ENCODE measurements at places on chromosomes 12 and 14. TPM values are rescaled to one million over a fixed set of nuclear protein-coding genes. Genes with fewer than 3 reads are reported as not detected.

- H3K27me3 ChIP-seq, result no peaks in the 10 kb centered on the region
- no peak overlapping the region for H3K4me3 ChIP-seq
- peaks cover 58% of the 10 kb centered on the region for H3K36me3 ChIP-seq
- DNase-seq, result no peak
These were observed 24.2 kb downstream of the FLRT2 start for GRCh38 chr14:85554106-85554505.

GRCh38 chr14:103384450-103385151, 614 bp upstream of the MARK3 start:
- DNase-seq, result no peak
- H3K36me3 ChIP-seq, result no peaks in the 10 kb centered on the region
- H3K27ac ChIP-seq, result peak overlapping the region; percentile 89
- H3K27me3 ChIP-seq, result peaks cover 19% of the 10 kb centered on the region
- peaks cover 15% of the 10 kb centered on the region for H3K4me1 ChIP-seq

GRCh38 chr12:115097416-115097815, 413.4 kb upstream of the TBX3 start:
- peaks cover 17% of the 10 kb centered on the region for H3K4me1 ChIP-seq
- no peak overlapping the region for H3K27ac ChIP-seq

GRCh38 chr12:110116623-110117022, 7.5 kb upstream of the IFT81 start:
- H3K4me3 ChIP-seq, result no peak overlapping the region
- no peaks in the 10 kb centered on the region for H3K4me1 ChIP-seq
- no peaks in the 10 kb centered on the region for H3K27me3 ChIP-seq
- no peak for DNase-seq

DNA sequence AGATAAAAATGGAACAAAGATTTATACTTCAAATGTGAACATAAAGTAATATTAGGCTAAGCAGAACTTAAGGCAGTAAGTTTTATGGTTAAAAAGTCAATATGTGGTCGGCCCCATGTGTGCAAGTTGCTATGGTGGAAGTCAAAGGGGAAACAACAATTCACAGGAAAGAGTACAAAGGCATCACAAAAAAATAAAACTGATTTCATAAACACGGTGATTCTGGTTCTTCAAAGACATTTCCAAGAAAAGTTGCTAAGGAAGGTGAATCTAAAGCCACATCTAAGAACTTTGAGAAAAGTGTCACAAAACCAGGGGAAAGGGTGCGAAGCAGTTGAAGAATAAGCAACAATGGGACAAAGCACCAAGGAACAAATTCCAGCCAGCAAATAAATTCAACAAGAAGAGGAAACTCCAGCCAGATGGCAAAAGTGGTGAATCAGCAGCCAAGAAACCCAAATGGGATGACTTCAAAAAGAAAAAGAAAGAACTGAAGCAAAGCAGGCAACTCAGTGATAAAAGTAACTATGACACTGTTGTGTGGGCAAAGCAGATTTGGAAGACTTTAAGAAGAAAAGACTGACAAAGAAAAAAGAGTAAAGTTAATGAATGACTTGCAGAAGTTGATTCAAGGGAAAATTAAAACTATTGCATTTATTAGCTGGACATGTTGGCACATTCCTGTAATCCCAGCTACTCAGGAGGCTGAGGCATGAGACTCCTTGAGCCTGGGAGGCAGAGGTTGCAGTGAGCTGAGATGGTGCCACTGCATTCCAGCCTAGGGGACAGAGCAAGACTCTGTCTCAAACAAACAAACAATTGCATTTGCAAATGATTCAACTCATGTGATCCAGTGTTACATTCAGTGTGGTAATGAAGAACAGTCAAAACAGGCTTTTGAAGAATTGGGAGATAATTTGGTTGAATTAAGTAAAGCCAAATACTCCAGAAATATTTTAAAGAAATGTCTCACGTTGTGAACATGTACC, 19.5 kb downstream of the PTGDR start:
- H3K27me3 ChIP-seq, result no peaks in the 10 kb centered on the region
- H3K27ac ChIP-seq, result no peak overlapping the region
- no peak overlapping the region for H3K4me3 ChIP-seq
- H3K4me1 ChIP-seq, result no peaks in the 10 kb centered on the region

- no peaks in the 10 kb centered on the region for H3K36me3 ChIP-seq
- DNase-seq, result no peak
- H3K4me1 ChIP-seq, result peaks cover 7% of the 10 kb centered on the region
These were observed 12.3 kb downstream of the EMP1 start for GRCh38 chr12:13208533-13209435.

DNA sequence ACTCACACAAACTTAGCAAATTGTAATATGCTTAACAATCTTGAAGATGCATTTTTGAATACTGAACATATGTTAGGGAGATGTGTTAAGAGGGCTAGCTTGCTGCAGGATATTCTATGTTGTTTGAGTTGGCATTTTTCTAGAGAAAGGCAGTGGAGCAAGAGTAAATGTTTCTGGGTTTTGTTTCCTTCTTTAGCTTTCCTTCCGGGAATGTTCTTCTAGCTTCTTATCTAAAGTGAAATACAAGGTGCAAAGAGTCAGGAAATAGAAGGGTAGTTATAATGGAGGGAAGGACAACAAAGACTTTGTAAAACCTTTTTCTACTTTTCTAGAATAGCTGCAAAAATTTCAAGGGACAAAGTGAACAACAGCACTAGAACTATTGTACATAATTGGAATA, 77.6 kb upstream of the KCNH3 start:
- peaks cover 13% of the 10 kb centered on the region for H3K36me3 ChIP-seq
- H3K27me3 ChIP-seq, result no peaks in the 10 kb centered on the region
- no peak for DNase-seq
- no peak overlapping the region for H3K4me3 ChIP-seq
- peaks cover 8% of the 10 kb centered on the region for H3K4me1 ChIP-seq

Gene LGALS3
- 49.3 TPM for total RNA-seq

Gene TMEM233
- not detected for total RNA-seq

Gene CACNA2D4
- 0.34 TPM for total RNA-seq

Measured in progenitor cell of endocrine pancreas (in vitro differentiated cells).